Activated naive CD4-positive, alpha-beta T cell treated with anti-CD3 and anti-CD28 coated beads for 36 hours (primary cell): ENCODE measurements at places on chromosomes 2 and 18. TPM values are rescaled to one million over a fixed set of nuclear protein-coding genes. Genes with fewer than 3 reads are reported as not detected.

SNTG2 gene
- 0.57 TPM for total RNA-seq

PLCL1 gene
- 3.5 TPM for total RNA-seq

MCFD2 gene
- 30.2 TPM for total RNA-seq

IL1A gene
- total RNA-seq = 0.29 TPM

STEAP3 gene
- total RNA-seq = 0.07 TPM

TXNDC2 gene
- not detected for total RNA-seq

ALLC gene
- not detected for total RNA-seq

HNRNPLL gene
- total RNA-seq = 57.3 TPM

FKBP7 gene
- 2.2 TPM for total RNA-seq

FEV gene
- not detected for total RNA-seq

BOLL gene
- total RNA-seq = 0.12 TPM

MYO1B gene
- 39.2 TPM for total RNA-seq

TMBIM1 gene
- 43.4 TPM for total RNA-seq

FTCDNL1 gene
- 5.2 TPM for total RNA-seq
